ENCODE measurements at places on chromosomes 3 and 15.

DNA sequence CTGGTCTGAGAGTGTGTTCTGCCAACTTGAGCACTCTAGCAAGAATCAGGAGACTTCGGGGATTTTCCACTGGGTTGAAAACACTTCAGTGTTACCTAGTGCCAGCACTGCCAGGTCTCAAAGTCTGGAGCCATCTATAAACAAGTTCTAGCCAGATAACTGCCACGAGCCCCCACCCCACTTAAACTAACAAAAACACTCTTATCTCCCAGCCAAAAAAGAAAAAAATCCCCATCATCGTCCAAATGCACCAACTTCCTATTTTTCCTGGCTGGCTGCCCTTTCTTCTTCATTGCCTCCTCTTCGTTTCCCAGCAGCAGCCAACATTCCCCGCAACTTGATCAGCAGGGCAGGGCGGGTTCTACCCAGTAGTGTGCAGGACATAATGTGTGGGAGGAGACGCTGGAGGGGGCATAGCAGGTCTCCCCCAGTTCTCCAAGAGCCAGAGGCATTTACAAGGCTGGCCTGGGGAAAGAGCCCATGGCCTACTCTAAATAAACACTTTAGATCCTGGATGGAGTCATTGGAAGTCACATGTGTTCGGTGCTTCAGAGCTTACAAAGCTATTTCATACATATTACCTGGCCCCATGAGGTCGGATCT, 29.5 kb downstream of the C2CD4B start:
- no peak for DNase-seq

GRCh38 chr3:70813311-70813710, 500.9 kb upstream of the MDFIC2 start:
- no peak for DNase-seq

DNA sequence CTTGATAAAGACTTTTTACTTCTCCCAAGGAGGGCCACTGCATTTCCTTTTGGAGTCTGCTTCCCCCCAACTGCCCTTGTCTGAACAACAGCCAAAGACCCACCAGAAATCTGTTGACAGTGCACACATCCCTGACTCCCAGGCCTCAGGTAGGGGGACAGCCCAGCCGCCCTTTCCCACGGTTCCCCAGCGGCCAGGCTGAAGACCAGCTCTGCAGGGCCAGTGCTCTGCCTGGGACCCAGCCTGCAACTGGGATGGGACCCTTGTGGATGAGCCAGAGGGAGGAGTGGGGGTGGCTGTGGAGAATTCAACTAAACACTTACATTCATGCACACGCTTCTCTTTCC, 8.1 kb upstream of the PRR23E start:
- no peak for DNase-seq

DNA sequence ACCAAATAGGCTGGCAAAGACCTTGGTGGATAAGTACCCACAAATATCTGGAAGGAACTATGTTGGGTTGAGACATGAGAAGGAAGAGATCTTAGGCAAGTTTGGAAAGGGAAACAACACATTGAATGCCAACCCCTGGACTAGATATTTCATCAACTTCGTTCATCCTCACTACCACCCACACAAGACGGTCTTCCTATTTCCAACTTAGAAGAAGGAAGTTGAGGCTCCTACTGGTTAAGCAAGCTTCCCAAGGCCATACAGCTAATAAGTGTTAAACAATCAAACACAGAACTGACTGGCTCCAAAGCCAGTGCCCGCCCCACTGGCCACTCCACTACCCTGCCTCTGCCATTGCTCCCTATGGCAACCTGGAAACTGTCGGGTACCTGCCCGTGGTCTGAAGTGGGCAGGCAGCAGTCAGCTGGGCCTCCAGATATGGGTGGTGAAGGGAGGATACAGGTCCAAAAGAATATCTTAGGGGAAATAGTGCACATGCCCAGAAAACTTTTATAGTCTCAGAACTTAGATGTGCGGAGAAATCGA, 94.9 kb downstream of the LIPC start:
- no peak for DNase-seq

DNA sequence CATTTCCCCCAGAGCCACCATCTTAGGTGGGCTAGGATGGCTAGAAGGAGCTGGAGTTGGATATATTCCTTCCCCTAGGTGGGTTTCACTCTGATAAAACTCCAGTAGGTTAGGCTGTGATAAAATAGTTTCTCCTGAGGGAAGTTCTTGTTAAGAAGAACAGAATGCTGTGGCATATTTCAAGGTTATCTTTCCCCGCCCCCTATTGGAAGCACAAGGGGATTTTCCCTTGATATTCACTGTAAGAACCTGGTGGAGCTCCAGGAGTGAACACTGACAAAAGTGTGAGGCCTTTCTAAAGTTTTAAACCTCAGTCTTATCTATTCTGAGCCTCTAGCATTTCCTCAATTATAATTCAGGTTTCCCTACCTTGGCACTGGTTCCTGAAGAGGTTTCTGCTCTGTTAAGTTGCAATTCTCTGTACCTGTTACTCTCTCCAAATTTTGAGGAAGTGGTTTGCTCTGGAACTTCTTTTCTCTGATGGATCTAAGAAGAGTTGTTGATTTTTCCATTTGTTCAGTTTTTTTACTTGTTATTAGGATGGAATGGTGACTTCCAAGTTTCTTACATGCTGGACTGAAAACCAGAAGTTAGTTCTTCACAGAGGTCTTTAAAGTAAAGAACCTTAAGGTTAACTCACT, 113.5 kb downstream of the GMPS start:
- DNase-seq: no peak

- no peak for DNase-seq
Measured at GRCh38 chr15:99925661-99926461, 192.6 kb upstream of the LYSMD4 start.

- DNase-seq: no peak
Measured at GRCh38 chr3:66989860-66990696, 8.0 kb upstream of the KBTBD8 start.

DNA sequence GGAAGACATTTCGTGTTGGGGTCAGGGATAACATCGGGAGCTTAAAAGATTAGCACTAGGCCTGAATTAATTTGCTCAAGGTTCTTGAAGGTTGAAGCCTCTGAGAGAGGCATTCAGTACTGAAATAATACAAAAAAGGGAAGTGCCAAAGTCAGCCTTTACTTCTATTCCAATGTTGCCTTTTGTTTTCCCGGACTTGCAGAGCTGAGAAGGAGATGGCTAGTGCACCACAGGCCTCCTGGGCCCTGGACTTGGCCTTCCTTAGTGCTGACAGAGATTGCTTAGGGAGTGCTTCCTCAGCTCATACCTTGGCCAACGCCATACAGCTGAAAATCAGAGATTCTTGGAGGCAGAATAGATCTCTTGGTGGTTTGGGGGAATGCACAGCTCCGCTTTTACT, 333.6 kb upstream of the TBL1XR1 start:
- DNase-seq: no peak

GRCh38 chr3:127475975-127476705, 114.4 kb downstream of the TPRA1 start:
- DNase-seq: no peak

- no peak for DNase-seq
Measured at GRCh38 chr3:195080125-195080524, 190.8 kb downstream of the XXYLT1 start.

DNA sequence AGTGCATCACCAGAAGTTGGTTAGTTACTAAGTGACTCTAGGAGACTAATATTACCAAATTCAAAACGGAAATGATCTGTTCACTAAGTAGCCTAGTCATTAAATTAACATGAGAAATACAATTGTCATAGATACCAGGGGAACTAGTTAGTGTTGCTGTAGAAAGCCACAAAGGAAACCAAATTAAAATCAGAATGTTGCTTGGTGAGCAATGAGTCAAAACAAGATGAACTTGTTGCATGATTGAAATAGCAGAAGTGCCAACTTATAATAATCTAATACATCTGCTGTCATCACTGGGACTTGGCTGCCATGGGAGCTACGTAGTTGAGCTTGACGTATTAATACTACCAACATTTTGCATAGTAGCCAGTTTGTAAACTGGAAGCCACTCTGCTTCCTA, 458.1 kb downstream of the DIPK2A start:
- DNase-seq: no peak

- DNase-seq: no peak
Measured at GRCh38 chr3:16813336-16813735, 71.4 kb upstream of the PLCL2 start.

DNA sequence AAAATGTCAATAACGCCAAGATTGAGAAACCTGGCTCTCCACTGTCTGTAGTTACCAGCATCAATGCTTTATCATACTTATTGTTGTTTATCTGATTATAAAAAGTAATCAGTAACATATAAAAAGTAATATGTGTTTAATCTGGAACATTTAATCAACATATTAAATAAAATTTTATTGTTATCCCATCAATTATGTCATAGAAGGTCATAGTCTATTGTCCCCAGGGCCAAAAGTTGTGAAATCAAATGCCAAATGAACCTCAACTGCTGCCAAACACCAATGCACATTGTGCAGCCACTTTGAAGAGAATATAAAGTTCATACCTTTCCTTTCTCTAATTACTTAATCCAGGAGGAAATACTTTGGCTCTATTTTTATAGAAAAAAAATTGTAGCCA, 106.6 kb downstream of the EOMES start:
- no peak for DNase-seq

DNA sequence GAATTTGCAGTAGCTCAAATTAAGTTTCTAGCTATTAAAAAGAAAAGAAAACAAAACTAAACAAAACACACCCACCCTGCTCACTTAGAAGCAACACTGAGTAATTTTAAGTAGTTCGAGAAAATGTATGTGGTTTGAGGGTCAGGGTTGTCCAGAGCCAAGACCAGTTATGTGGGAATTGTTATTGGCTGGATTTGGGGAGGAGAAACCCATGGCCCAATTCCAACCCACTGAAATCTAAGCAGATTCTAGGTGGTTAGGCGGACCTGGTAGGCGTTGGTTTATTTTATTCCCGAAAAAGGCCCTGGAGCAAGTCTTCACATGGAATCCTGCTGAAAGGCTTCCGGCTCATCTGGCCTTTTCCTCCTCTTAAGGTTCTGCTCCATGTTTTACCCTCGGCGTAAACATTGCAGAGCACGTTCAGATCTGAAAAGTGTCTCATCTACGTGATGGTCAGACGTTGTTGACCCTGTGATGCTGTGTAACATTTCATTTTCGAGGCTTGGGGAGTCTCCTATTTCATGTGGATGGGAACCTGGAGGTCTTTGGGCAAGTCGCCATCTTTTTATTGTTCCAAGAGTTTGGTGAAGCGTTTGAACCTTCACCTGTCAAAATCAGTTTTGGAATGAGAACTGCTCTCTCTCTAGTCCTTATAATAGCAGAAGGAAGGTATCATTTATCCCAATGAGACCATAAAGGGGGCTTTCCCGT, 64.0 kb downstream of the FLNB start:
- DNase-seq: no peak

DNA sequence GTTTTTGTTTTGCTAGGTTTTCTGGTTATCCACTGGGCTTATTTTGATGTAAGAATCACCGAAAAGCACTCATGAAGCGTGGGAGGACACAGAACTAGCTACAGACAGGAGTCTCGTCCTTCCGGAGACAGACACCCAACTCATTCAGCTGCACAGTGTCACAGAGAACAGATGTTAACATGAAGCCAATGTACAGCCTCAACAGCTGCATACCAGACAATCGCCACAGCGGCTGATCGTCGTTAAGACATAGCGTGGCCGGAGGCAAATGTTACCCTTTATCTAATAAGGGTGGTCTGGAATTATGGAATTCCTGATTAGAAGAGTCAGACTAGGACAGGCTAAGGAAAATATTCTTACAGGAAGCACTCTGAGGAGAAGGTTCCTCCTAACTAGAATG, 1.1 kb upstream of the PYGO1 start:
- no peak for DNase-seq

DNA sequence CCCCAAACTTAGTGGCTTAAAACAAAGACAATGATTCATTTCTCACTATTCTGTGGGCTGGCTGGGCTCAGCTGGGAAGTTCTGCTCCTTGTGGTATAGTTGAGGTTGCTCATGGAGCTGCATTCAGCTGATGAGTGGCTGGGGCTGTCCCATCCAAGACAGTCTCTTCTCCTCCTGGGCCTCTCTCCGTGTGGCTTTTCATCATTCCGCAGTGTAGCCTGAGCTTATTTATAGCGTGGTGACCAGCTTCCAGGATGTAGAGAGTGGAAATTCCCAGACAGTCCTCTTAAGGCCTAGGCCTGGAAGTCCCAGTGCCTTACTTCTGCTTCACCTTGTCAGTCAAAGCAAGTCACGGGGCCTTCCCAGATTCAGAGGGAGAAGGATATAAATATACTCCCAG, 136.7 kb upstream of the DAZL start:
- peak; percentile 82 for DNase-seq

DNA sequence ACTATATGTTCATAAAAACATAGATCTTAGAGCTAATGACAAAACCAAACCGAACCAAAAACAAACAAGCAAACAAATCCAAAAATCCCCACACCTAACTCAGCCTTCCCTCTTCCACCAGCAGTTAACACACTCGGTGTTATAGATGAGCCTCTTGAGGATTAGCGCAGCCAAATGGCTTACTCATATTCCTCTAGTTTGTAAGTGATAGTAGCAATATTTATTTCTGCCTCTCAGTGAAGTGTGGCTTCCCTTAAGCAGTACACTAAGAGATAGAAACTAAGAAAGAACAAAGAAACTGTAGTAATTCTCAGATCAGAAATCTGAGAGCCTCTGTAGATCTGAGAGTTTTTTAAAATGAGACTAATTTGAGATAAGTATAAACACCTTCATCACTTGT, 2.4 kb upstream of the NCEH1 start:
- no peak for DNase-seq

DNA sequence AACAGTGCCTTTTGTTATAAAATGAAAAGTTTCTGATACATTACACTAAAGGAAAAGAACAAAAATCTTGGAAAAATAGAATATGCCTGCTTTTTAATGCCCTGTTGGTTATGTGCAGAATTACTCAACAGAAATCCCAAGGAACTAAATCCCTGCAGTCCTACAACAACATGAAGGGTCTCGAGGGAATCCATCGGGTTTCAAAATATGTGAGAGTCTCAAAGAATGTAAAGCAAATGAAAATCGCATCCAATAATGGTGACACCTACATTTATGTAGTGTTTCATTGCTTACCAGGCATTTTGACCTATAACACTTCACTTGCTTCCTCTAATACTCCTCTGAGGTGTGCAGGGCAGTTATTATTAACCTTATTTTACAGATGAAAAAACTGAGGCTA, 411.3 kb downstream of the FOXP1 start:
- no peak for DNase-seq

DNA sequence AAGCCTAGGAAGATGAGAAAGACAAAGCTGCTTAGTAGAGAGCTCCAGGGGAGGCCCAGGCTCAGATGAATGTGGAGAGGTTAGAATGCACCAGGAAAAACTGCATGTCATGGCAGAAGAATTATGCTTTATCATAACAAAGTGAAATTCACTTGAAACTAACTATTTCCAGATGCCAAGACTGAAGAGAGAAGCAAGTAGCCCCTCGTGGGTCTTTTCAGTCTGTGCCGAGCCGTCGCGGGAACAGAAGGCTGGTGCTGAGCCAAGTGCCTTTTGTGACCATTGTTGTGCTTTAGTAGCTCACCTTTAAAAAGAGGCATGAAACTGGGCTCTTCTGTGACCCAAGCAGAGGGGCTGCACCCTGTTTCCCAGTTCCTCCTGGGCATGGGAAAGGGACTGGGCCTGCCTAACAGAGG, 73.2 kb downstream of the CHDH start:
- no peak for DNase-seq

- no peak for DNase-seq
Measured at GRCh38 chr3:41182504-41183059, 16.7 kb upstream of the CTNNB1 start.

GRCh38 chr3:136070334-136070733, 104.8 kb downstream of the PPP2R3A start:
- DNase-seq: no peak

GRCh38 chr3:34511891-34512290, 713.5 kb downstream of the PDCD6IP start:
- DNase-seq: no peak

All from gastrocnemius medialis (tissue), 4 donors.